ENCODE measurements at places on chromosomes 2 and 18.

GRCh38 chr2:139369423-139370409, 589.5 kb upstream of the NXPH2 start:
- no peak for DNase-seq

GRCh38 chr2:157894694-157895435, 18.7 kb upstream of the ACVR1 start:
- DNase-seq, result peak; percentile 60

DNA sequence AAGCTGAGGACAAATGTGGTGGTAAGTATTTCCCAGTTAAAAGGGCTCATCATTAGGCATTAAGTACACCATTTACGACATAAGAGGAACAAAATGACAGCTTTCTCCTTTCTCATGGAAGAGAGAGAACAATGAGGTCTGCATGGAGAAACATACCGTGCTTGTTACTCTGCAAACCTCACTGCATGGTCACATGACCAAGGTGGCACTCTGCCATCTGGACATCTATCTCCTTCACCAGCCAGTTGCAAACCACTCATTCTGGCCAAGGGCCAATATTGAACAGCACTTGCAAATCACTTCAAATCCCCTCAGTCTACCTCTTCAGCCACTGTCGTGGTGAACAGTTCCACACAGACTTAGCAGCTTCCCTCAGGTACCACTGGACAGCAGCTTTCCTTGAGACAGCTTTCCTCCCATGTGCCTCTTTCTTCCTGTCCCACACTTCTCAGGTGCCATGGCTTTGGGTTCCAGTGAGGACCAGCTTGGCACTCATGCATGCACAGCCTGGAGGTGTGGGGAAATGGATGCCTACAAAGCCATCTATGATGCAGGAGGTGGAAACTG, 29.5 kb upstream of the DPP4 start:
- DNase-seq, result no peak

DNA sequence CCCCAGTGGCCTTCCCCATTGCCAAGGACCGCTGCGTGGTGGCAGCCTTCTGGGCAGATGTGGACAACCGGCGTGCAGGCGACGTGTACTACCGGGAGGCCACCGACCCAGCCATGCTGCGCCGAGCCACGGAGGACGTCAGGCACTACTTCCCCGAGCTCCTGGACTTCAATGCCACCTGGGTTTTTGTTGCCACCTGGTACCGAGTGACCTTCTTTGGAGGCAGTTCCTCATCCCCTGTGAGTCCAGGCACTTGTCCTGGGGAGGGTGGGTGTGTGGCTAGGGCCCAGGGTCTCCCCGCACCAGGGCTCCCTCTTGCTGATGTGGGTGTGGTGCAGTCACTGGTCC, 31.9 kb downstream of the SNED1 start:
- DNase-seq, result no peak

GRCh38 chr2:204898928-204899640, 353.8 kb downstream of the PARD3B start:
- no peak for DNase-seq

GRCh38 chr2:237639052-237639835, 11.9 kb downstream of the LRRFIP1 start:
- DNase-seq, result no peak

DNA sequence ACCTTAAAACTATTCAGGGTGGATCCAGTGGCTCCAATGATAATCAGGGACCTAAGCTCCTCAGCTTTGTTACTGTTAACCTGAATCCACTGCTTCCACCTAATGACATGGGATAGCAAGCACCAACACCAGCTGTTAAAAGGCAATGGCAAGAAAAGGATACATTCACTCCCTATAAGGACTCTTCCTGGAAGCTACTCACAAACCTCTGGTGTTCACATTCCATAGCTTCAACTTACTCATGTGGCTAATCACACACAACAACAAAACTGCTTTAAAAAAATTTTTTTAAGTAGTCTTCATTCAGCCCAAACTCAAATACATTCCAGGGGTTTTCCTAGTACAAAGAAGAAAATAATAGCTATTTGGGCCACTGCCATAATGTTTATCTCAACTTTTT, 24.5 kb downstream of the ROCK2 start:
- no peak for DNase-seq

DNA sequence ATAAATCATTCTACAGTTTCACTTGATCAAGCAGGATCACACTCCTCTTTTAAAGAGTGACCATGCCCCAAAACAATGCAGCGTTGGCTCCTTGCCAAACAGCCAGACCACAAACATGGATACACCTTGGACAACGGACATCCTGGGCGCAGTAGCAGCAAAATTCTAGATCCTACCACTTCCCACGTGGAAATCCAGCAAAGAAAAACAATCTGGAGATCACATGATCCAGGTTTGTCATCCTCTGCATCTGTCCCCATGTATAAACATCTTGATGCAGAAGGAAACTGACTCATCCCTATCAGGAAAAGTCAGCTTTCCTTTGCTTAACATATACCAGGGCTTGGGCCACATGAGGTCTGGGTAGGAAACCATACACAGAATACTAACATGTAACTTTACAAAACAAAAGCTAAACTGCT, 53.1 kb downstream of the ZNF521 start:
- DNase-seq, result no peak

DNA sequence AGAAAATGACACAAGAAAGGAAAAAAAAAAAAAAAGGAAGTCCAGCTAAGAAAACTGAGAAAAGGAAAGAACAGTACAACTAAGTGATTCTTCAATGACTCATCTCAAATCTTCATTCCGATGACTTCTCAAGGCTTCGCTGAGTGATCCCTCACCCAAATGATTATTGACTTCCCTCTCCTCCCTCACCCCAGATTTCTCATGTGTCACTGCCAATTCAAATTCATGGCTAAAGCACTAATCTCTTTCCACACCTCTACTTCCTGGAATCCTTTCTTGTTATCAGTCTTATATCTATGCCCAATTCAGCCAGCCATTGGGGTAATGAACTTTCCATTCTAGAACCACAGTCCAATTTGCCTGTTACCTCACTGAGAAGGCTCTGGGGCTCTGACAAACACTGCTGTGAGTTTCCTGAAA, 7.2 kb upstream of the ABCB11 start:
- peak; percentile 96 for DNase-seq

DNA sequence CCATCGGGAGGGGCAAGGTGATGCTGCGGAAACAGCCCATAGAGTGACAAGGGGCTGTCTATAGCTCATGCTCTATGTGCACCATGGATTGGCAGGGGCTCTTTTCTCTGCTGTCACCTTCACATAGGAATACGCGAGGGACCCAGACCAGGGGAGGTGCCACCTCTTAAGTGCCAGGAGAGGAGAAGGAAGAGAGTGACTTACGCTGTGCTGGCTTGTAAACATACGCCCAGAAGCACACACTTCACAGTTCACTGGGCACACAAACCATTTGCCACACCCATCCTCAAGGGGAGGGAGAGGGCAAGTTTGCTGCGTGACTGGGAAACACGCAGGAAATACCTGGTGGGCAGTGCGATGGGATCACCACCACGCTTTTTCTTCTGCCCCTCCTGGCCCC, 65.1 kb upstream of the GPR45 start:
- no peak for DNase-seq

DNA sequence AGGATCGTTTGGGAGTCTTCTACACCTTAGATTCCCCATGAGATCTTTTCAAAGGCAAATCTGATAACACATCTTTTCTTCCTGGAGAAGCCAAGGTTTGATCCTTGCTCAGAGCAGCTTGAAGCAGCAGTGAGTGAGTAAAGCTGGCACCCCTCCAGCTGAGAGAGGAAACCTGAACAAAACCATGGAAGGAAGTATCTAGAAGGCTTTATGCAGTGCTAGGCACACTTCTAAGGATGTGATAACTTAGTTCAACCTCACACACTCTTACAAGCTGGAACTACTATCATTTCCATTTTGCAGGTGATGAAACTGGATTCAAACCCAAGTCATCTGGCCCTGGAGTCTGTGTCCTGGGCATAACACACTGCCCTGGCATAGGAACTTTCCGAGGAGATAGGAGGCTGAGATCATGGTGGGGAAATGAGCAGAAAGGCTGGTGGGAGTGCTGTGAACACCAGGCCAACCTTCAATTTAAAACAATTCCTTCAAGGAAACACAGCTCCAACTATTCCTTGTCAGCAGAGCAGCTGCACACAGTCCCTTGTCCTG, 71.2 kb downstream of the CTAGE1 start:
- no peak for DNase-seq

DNA sequence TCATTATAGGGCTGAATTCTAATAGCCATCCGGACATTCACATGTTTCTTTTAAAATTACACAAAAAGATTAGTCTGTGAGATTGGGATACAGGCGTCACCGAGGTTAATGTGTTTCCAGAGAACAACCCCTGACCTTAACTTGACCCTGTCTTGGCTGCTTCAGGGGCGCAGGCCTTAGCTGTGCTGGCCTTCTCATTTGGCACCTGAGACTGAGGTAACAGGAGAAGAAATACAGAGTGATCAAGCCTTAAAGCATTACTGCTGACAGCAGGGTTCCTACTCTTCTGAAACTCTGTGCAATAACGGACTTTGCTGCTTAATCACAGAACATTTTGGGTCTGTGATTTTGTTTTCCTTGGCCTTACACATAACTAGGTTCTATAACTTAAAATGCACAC, 92.6 kb downstream of the RAPH1 start:
- DNase-seq, result no peak

- DNase-seq, result no peak
Observed at GRCh38 chr2:177983183-177983788, 89.3 kb downstream of the PDE11A start.

DNA sequence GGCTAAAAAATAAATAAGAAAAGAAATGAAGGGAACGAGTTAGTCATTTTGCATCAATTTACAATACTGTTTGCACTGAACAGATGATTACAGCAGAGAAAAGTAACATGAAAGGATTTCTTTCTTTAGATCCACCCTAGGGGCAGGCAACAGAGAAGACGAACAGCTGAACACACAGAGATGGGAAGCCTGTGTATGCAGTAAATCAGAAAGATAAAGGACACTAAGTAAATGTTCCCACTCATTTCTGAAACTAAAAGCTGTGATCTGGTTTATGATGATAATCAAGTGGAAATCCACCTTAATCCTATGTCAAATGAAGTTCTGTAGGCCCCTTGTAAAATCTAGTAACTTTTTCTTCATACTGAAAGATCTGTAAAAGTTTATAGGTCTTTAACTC, 54.2 kb downstream of the AKAIN1 start:
- DNase-seq, result no peak

DNA sequence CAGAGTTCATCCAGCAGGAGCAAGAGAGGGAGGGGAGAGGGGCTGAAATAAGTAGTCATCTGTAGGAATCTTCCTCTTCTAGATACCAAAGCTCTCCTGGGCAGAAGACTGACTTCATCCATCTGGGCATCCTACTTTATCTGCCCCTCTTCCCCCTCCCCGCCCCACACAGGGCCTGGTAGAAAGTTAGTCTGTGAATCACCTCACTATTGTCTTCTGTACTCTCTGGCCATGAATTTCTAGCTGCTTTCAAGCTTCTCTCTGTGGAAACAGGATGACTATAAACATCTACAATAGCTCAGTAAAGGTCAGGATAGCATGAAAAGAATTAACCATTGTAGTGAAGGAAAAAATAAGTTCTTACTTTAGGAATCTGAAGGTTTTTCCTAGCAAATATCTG, 47.7 kb upstream of the RNU4ATAC start:
- no peak for DNase-seq

- no peak for DNase-seq
Observed at GRCh38 chr2:11757101-11757500, 10.7 kb downstream of the LPIN1 start.

DNA sequence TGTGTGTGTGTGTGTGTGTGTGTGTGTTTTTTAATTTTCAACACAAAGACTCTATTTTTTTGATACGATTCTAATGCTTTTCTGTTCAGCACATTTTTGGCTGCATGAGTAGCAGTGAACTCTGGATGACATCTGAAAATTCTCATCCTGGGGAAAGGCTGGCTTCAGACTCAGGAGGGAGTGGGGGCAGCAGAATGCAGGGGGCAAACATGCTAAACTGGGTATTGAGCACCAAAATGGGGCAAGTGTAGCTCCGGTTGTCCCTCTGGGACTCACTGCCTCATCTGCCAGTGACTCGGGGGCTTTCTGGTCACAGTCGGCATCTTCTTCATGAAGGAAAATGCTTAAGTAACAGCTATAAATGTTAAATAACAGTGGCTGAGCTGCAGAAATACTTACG, 116.8 kb upstream of the PID1 start:
- no peak for DNase-seq

DNA sequence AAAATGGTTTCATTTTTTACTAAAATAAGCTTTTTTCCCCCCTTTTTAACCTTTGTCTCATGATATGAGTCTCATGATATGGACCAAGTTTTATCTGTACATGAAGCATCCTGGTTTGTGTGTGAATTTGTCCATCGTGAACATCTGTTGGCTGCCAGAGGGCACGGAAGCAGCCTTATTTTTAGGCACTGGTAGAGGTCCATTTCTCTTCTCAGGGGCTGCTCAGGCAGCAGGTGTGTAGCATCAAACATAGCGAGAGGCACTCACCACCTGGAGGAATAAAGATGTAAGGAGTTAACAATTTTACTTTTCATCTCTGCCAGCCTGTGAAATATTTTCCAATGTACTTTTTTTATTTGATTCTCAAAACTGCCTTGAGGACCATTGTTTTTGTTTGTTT, 134.5 kb downstream of the RHBDD1 start:
- no peak for DNase-seq

GRCh38 chr2:236862961-236863728, 222.5 kb upstream of the COPS8 start:
- no peak for DNase-seq

Data from MV-4-11 (cell line).